ENCODE measurements at places on chromosomes 3 and 15. TPM values are rescaled to one million over a fixed set of nuclear protein-coding genes. Genes with fewer than 3 reads are reported as not detected.
A peak's percentile ranks its signal among the peaks of the same experiment; 100 is the strongest.

DNA sequence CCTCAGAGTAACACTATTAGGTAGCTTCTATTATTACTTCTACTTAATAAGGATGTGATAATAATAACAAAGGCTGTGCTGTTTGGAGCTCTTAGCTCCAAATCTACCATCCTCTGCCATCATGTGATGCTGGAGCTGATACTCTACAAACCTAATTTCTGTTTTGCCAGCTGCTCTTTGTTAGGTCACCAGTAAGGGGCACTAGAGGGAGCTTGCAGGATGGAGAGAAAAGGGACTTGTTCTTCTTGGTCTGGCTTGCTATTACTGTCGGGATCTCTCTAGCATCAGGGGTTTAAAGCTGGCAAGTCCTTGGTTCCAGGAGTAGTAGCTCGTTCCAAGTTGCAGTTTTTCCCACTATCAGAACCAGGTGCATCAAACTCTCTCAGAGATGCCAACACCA is 194.9 kb upstream of the KBTBD8 start:
- no peak for DNase-seq

CHRD gene
- polyA plus RNA-seq, result not detected

DNA sequence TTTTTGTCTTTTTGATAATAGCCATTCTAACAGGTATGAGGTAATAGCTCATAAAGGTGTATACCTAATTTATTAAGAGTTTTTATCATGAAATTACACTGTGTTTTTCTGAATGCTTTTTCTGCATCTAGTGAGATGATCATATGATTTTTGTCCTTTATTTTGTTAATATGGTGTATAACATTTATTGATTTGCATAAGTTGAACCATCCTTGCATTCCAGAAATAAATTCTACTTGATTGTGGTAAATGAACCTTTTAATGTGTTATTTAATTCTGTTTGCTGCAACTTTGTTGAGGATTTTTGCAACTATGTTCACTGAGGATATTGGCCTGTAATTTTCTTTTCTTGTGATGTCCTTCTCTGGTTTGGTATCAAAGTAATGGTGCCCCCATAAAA is 28.0 kb upstream of the PCSK6 start:
- DNase-seq, result no peak

- DNase-seq, result no peak
Measured at GRCh38 chr3:76505202-76505845, 534.6 kb upstream of the ROBO2 start.

LRRC31 gene
- polyA plus RNA-seq, result not detected

DNA sequence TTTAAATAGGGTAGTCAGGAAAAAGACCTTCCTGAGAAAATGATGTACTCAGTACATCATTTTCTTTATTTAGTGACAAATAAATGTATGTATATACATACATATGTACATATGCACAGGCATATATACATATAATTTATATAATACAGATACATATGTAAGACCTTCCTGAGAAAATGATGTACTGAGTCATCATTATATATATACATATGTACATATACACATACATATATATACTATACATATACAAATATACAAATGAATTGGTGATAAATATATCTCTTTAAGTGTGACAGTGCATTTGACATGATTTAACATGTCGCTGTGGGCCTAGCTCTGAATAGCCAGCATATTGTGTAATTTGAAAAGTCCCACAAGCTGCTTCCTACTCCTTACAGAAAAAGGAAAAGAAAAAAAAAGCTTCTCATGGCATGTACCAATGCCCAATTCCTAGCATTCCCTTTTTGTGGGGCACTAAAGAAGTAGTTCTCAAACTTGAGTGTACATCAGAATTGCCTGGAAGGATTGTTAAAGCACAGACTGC is 208.1 kb upstream of the UMPS start:
- DNase-seq, result no peak

- DNase-seq, result no peak
Measured at GRCh38 chr3:56890448-56891091, 88.8 kb upstream of the ARHGEF3 start.

DNA sequence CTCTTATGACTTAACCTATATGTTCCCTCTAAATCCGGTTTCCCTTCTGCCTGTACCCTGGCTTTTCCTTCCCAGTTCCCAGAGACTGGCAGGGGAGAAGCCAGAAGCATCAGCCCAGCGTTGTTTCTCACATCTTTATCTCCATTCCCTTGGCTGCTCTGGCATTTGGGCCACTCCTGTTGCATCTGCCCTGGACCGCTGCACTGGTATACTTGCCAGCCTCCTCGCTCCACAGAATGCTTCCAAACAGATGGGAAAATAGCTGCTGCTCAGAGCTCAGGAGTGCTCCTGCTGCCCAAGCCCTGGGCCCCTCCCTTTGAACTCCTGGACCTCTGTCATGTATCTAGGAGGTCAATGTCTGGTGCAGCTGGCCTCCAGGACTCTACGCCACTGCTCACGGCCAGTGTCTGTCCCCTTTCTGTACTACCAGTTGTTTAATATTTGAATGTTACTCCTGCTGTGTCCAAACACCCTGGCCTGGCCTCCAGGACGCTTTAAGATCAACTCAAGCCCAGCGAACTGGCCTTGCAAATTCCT is 6.8 kb downstream of the SPINT1 start:
- DNase-seq, result no peak

DNA sequence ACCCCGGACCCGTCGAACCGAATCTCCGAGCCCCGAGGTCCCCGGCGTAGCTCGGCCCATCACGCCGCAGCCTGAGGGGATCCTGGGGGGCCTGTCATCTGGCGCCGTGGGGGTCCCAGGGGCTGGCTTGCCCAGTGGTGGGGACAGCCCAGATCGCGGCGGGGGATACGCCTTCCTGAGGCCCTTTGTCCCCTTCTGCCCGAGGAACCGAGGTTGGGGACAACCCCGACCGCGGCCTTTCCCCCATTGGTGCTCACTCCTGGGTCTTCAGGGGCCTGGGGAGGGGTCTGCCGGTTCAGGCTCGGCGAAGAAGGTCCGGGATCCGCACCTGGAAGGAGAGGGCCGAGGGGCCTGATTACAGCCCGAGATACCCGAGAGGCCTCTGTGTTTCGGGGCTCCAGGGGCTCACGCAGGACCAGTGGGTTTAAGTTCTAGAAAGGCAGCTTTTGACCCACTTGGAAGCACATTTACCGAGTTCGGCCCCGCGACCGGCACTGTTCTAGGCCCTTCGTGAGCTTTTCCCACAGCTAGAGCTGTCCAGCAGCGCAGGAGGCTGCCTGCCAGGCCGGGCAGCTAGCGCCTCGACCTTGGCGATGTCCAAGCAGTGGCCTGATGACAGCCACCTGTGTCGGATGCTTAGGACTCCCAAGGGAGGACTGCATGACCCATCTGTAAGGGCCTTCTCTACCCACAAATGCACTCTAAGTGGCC is 504 bp downstream of the ABHD2 start:
- no peak for DNase-seq

DNA sequence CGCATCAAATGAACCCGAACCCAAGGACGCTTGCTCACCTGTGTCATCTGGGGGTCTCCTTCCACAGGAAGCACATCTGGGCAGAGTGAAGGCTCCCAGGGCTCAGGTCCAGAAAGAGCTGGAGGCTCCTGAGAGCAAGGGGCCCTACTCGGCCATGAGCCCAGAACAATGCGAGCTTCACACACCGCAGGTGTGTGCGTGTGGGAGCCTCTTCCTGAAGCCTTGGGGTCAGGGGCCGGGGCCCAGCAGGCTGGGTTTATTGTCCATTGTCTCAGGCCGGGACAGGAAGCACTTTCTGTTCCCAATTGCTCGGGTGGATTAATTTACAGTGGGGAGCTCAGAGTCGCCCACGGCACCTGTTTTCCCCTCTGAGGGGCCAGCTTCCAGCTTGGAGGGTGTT is 74.8 kb downstream of the RPN1 start:
- DNase-seq, result no peak

DNA sequence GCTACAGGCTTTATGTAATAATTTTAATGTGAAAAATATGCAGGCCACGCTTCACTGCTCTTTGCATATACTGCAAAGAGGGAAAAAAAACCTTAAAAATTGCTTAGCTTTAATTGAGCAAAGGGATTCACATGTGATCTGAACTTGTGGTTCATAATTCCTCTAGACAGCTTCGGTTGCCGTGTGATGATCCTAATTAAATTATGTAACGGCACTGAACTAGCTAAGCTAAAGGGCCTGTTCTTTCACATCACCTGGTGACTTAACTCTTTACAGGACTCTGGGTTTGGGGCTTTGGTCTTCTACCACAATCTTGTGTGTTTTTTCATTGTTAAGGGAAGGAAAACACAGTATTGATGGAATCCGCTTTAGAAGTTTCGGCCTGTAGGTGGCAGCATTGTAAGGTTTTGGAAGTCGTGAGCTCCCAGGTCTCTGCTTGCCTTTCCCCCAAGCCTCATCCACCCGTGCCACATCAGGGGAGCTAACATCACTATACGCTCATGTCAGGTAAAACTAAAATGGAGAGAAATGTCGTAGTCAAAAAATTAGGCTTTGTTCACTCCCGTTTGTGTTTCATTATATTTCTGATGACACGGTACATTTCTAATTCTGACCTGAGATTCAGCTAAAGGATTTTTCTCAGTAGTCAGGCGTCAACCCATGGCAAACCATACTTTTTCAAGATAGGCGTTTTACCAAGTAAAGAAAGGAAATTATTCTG is 205.6 kb upstream of the DPH6 start:
- peak; percentile 37 for DNase-seq

CHRNA3 gene
- polyA plus RNA-seq, result not detected

TRH gene
- polyA plus RNA-seq, result not detected

C3orf70 gene
- polyA plus RNA-seq, result not detected

KIF7 gene
- polyA plus RNA-seq, result not detected

GRCh38 chr3:100231668-100232067 is 29.1 kb upstream of the TBC1D23 start:
- DNase-seq, result no peak

SLC6A1 gene
- not detected for polyA plus RNA-seq

CFAP44 gene
- polyA plus RNA-seq, result 6.6 TPM

DNA sequence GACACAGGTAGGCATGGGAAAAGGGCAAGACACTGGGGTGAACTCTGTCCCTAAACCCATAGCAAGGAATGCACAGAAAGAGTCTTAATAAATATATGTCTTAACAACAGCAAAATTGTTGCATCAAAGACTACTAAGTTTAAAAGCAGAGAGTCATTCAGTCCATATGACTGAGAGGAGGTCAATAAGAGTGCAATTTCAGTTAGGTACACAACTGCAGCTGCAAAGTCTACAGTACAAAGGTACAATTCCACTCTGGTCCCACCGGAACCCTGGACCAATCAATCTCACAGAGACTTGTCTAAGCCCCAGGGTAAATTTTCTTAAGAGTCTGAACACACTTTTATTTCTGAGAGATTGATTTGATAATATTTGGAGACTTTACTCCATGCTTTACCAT is 6.9 kb downstream of the CP start:
- no peak for DNase-seq

GRCh38 chr3:87810452-87811016 is 248.3 kb downstream of the CGGBP1 start:
- DNase-seq, result no peak

- DNase-seq, result peak; percentile 29
Measured at GRCh38 chr15:65421360-65422215, 1.2 kb downstream of the IGDCC4 start.

GRCh38 chr3:193297421-193297820 is 56.4 kb downstream of the PLAAT1 start:
- no peak for DNase-seq

MYD88 gene
- polyA plus RNA-seq, result 29.3 TPM

GRCh38 chr3:124787476-124788195 is 57.4 kb downstream of the UMPS start:
- no peak for DNase-seq

BNC1 gene
- not detected for polyA plus RNA-seq

DNA sequence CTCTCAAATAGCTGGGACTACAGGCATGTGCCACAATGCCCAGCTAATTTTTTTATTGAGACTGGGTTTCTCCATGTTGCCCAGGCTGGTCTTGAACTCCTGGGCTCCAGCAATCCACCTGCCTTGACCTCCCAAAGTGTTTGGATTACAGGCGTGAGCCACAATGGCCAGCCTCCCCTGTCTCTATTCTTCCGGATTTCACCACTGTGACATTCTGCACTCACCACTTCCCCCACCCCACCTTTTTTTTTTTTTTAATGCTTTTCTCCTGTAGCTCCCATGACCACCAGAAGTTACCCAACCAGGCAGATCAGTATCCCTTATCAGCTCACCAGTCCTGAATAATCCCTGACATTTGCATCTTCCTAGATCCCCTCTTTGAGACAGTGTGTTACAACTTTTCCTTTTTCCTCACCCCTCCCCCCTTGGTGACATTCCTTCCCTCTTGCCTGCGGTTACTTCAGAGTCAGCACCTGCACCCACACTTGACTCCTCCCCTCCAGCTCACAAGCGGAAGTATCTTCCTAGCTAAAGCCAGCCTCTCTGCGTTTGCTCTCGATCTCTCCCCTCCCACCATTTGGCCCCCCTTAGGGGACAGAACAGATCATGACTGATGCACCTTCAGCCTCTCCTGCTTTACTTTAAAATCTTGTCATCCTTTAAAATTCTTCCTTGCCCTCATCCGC is 13.5 kb upstream of the ZNF592 start:
- DNase-seq, result peak; percentile 91

CPEB1 gene
- polyA plus RNA-seq, result 0.19 TPM

DNA sequence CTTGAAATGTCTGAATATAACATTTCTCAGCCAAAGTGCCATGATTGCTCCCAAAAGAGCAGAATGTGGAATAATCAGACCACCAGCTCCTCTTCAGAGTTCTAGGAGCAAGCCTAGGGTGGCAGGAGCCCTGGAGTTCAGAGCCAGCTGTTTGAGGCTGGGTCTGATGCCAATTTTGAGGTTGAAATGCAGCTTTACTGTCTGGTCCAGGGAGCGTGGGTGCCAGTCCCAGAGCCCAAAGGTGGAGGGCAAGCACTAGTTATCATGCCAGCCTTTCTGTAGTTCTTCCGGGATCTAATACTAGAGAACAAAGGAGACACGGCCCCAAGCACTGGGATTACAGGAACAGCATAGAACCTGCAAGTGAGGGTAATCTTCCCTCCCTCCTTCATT is 69.3 kb downstream of the TNFAIP8L3 start:
- DNase-seq, result no peak

GRCh38 chr15:69664572-69665571 is 212.3 kb downstream of the RPLP1 start:
- DNase-seq, result no peak

OR5H2 gene
- polyA plus RNA-seq, result not detected

DNA sequence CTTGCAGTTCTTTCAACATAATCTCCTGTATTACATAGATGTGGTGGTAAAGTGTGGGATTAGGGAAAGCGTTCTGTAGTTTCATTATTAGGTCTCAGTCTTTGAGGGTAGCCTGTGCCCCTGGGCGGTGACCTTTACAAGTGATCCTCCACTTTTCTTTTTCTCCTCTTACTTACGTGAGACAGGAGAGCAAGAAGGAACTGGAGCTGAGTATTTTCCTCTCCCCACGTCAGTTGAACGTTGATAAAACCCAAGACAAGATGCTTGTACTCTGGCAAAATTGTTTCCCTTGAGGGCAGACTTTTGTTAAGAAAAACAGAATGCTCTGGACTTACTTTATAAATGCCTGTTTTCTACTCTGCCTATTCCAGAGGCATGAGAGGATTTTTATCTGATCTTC is 378.7 kb downstream of the ZNF385D start:
- DNase-seq, result no peak

GRCh38 chr3:126487151-126487771 is 11.6 kb upstream of the ZXDC start:
- DNase-seq, result no peak
